Cardiac muscle cell (in vitro differentiated cells and primary cell): ENCODE measurements at places on chromosomes 2 and 18. TPM values are rescaled to one million over a fixed set of nuclear protein-coding genes. Genes with fewer than 3 reads are reported as not detected.
A peak's percentile ranks its signal among the peaks of the same experiment; 100 is the strongest.

DNA sequence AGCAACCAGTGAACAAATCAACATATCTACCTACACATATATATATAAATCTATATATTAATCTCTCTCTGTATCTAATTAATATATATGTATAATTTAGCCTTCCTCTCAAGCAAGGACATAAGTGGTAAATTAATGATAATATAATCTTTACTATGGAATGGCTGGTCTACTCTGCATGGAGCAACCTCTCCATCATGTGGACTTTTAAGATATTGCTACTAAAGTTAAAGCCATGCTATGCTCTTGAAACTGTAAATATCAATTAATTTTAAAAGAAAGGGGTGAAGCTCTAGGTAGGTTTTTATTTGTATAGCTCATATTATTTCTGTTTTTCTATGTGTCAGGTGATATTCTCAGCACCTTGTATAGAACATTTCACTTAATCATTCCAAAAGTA lies 147.0 kb downstream of the PPP1R1C start:
- no peak for DNase-seq

Gene LYG2
- total RNA-seq = not detected in 2 replicates

Gene COL5A2
- 51.1 and 59.8 TPM in 2 replicates for total RNA-seq

Gene BCL11A
- total RNA-seq = 15.7 and 17.1 TPM in 2 replicates

Gene SLC14A1
- total RNA-seq = not detected in 2 replicates

Gene CETN1
- total RNA-seq = not detected in 2 replicates

DNA sequence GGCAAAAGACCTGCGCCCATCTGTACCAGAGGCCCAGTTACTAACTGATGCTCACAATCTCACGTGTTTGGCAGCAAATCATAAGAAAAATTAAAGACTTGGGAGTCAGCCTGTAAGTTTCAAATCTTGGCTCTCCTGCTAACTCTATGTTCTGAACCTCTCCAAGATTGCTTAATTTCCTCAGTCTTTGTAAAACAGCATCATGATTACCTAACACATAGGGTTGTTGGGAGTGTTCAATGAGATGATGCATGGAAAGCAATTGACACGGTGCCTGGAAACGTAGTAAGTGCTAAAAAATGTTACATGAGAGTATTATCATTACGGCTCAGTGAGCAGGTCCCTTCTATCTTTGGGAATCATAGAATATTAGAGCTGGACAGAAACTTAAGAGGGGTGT lies 497.6 kb upstream of the TCF4 start:
- no peak for DNase-seq

DNA sequence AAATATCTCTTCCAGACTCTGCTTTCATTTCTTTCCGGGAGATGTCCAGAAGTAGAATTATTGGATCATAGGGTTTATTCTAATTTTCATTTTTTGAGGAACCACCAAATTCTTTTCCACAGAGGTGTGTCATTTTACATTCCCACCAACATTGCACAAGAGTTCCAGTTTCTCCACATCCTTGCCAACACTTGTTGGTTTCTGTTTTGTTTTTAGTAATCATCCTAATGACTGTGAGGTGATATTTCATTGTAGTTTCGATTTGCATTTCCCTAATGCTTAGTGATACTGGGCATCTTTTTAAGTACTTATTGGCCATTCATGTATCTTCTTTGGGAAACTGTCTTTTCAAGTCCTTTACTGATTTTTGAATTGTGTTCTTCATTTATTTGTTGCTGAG lies 513.1 kb downstream of the PARD3B start:
- DNase-seq = no peak

GRCh38 chr2:227696990-227697679 lies 20.7 kb downstream of the SLC19A3 start:
- no peak for DNase-seq

Gene CBLN2
- total RNA-seq = 0.15 and 2.0 TPM in 2 replicates

Gene SLC4A5
- total RNA-seq = 2.3 and 9.0 TPM in 2 replicates

- no peak for DNase-seq
Measured at GRCh38 chr2:13052547-13052946, 335.8 kb downstream of the TRIB2 start.

Gene CD8B
- not detected in 2 replicates for total RNA-seq

DNA sequence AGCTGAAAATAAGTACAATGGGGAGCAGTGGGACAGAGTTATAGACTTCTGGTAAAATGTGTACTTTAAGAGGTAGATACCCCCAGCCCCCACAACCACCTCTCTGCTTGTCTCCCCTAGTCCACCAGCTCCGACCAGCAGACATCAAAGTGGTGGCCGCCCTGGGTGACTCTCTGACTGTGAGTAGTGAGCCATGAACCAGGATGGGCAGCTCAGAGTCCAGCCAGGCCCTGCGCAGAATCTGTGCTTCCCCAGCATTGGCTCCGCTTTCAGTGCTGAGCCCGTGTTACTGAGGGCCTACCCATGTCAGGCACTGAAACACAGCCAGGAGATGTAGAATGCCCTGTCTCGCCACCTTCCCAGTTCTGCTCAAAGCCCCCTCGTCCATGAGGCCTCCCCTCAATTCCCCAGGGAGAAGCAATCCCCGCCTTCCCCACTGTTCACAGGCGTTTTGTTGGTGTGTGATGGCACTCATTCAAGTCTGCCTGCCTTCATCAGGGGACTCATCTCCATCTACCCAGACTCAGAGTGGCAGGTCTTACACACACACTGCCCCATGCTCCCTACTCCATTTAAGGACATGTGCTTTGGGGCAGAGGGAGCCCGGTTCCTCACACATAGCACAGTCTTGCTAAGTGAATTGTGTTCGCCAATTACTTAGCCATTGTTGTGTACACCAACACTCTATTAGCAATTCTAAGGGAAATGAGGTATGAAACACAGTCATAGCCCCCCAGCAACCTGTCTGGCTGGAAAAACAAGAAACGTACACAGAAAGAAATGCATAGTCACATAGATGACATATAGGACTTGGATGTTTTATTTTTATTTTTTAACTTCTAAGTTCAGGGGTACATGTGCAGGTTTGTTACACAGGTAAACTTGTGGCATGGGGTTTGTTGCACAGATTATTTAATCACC lies 122.6 kb downstream of the PLB1 start:
- DNase-seq = no peak

Gene NCOA1
- total RNA-seq = 6.7 and 7.9 TPM in 2 replicates

GRCh38 chr18:58217052-58217451 lies 173.0 kb downstream of the NEDD4L start:
- DNase-seq = no peak

DNA sequence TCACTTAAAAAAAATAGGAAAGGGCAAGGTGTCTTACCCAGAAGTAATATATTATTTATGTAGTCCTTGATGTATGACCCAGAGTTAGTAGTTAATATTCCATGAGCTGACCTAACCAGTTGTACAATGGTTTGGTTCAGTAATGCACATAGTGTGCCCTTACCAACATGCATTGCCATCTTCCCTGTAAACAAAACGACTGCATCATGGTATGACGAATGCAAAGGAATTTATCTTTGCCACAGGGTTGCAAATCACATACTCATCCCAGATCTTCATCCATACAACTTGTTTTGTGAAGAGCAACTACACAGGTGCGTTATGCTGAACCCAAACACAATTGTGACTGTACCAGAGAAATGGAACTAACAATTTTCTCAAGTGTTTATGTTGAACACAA lies 68.9 kb upstream of the ZSWIM2 start:
- no peak for DNase-seq

DNA sequence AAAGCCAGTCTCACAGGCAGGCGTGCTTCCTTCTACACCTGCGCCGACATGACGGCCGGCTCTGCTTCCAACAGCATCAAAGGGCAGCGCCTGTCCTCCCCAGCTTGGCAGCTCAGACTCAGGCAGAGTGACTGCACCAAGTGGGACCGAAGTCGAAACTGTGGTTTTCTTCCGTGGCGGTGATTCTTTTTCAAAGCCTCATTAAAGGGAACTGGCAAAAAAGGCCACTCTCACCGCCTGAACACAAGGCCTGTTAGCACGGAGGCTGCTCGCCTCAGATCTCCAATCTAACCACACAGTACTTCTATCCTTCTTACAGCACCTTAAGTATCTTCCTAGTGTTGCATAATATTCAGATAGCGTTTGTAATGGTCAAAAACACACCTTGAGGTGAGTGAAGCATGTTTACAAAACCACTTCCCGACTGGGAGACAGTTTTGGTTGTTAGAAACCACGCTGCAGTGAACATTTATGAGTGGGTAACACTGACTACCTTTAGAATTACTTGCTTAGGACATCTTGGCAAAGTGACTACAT lies 236.4 kb downstream of the HDAC4 start:
- DNase-seq = no peak

GRCh38 chr2:97963079-97963406 lies 32.7 kb downstream of the TMEM131 start:
- DNase-seq = no peak

DNA sequence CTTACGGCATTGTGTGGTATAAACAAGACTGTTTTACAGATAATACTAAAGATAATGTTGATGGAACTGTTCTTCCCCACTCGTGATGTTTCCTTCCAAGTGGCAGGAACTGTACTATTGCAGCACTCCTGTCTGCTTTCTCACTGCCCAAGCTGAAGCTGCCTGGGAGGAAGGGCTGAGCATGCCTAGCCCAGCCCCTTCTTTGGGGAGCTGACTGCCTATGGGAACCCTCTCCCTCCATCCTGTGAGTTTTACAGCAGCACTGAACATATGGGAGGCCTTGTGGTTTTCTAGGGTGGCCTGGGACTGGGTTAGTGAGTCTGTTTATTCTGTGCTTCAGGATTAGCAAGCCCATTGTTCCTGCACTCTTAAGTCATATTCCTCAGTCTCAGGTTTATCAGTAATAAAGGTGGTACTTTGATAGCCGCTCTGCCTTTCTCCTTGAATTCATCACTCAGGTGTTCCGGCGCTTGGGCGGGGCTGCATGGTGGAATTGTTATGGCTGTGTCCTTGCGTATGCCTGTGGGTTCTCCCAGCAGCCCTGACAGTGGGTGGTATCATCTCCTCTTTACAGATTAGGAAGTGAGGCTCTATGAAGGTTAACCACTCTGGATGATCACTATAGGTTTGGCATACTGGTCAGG lies 379.7 kb downstream of the PTPRM start:
- peak; percentile 42 for DNase-seq

Gene FOXD4L1
- total RNA-seq = 0.81 and 1.2 TPM in 2 replicates

GRCh38 chr2:215356948-215357461 lies 45.1 kb downstream of the ATIC start:
- no peak for DNase-seq

Gene C2orf81
- total RNA-seq = 7.6 and 9.5 TPM in 2 replicates

DNA sequence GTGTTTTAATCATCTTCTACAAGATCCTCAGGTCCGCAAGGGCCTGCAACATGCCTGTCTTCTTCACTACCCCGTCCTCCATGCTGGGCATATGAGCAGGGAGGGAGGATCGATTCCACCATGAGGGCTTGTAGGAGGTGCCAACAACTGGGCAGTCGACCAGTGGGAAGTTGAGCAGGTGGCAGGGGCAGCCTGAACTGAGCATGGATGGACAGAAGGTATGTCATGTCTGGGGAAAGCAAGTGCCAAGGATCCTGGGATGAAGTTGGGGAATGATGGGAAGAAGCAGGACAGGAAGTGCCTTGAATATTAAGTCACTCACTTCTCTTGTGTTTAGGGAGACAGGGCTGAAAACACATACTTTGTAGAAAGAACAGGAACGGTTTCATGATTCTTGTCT lies 44.7 kb downstream of the CTIF start:
- no peak for DNase-seq

Gene DYNC2LI1
- 17.2 and 46.2 TPM in 2 replicates for total RNA-seq

GRCh38 chr2:241574911-241575623 lies 16.5 kb downstream of the BOK start:
- DNase-seq = no peak

DNA sequence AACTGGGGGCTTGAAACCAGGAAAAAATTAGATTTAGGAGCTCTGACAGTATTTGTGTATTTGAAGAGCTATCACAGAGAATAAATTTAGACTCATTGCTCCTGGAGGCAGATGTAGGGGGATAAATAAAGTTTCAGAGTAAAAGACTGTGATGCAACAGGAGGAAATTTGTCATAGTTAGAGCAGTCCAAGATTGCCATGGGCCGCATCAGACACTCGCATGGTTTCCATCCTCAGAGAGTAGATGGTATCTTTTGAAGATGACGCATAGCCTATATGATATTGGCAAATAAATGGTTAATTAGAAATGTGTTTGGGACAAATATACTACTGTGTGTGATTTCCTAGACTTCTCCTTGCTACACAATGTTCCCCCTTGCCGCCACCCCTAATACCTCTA lies 170.5 kb downstream of the FTCDNL1 start:
- no peak for DNase-seq

DNA sequence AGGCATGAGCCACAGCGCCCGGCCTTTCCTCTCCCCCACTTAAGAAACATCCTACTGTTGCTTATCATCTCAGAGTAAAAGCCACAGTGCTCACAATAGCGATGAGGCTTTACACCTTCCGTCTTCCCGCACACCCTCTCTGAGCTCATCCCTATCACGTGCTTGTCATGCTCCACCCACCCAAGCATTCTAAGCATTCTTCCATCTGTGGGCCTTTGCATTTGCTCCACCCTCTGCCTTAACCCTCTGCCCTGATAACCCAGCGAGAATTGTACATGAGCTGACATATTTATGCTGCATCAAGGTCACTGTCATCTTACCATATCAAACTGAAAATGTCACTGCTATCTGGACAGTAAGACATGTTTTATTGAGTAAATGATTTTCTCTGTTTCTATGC lies 22.6 kb downstream of the FOXI3 start:
- no peak for DNase-seq

GRCh38 chr2:226057914-226058313 lies 658.4 kb downstream of the NYAP2 start:
- DNase-seq = no peak

- DNase-seq = no peak
Measured at GRCh38 chr2:27667446-27667845, 3.8 kb downstream of the SLC4A1AP start.

Gene DLX1
- not detected in 2 replicates for total RNA-seq

Gene ALLC
- not detected in 2 replicates for total RNA-seq

DNA sequence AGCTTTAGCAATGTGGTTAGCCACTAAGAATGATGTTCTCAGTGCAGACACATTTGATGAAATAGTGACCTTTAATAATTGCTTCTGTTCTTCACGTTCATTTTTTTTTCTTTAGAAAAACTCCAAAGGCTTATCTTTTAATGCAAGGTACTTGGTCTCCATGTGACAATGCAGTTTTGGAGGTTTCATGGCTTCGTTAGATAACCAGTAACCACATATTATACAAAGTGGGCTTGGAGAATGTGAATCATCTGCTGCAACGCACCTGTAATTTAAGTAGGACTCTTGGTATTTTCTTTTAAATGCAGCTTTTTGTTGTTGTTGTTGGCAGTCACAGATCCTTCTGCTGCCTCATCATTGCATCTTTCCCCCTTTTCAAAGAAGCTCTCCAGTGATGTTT lies 1606.3 kb downstream of the SUCLG1 start:
- no peak for DNase-seq

GRCh38 chr18:457521-458412 lies 42.7 kb downstream of the COLEC12 start:
- no peak for DNase-seq

Gene FBXO48
- 0.46 and 0.66 TPM in 2 replicates for total RNA-seq

Gene CD8B2
- not detected in 2 replicates for total RNA-seq

- no peak for DNase-seq
Measured at GRCh38 chr2:135490376-135490775, 40.6 kb downstream of the ZRANB3 start.

GRCh38 chr2:44324971-44325426 lies 36.3 kb downstream of the PREPL start:
- DNase-seq = peak; percentile 9

GRCh38 chr18:33875029-33875565 lies 297.1 kb downstream of the ASXL3 start:
- DNase-seq = no peak
